Regular cardiac myocyte (primary cell): ENCODE measurements at places on chromosomes 11 and 22. TPM values are rescaled to one million over a fixed set of nuclear protein-coding genes. Genes with fewer than 3 reads are reported as not detected.

Gene CALCA
- 0.28 TPM in 1 of 2 replicates, not detected in the other for total RNA-seq

Gene SYT12
- 0.19 and 2.0 TPM in 2 replicates for total RNA-seq

Gene TENM4
- 1.7 and 16.6 TPM in 2 replicates for total RNA-seq

Gene MMP27
- not detected in 2 replicates for total RNA-seq

Gene ELF5
- not detected in 2 replicates for total RNA-seq

Gene SCN3B
- under 0.01 TPM in 1 of 2 replicates, not detected in the other for total RNA-seq

Gene ACP2
- total RNA-seq = 24.2 and 25.3 TPM in 2 replicates

Gene SMDT1
- 2.0 and 3.3 TPM in 2 replicates for total RNA-seq

Gene GGTLC3
- not detected in 2 replicates for total RNA-seq

Gene OR2AT4
- total RNA-seq = not detected in 2 replicates

Gene TYR
- not detected in 2 replicates for total RNA-seq

Gene KRTAP5-10
- total RNA-seq = not detected in 2 replicates

Gene IGSF9B
- under 0.01 TPM in 2 replicates for total RNA-seq

Gene LZTR1
- total RNA-seq = 44.3 and 54.7 TPM in 2 replicates
